ENCODE measurements at places on chromosomes 12 and 14. TPM values are rescaled to one million over a fixed set of nuclear protein-coding genes. Genes with fewer than 3 reads are reported as not detected.

LRRK2 gene
- total RNA-seq, result 0.31 TPM

ADAMTS20 gene
- not detected for total RNA-seq

B4GALNT3 gene
- total RNA-seq, result 3.1 TPM

FGD4 gene
- 0.64 TPM for total RNA-seq

RTL1 gene
- total RNA-seq, result not detected

TSHR gene
- total RNA-seq, result not detected

KSR2 gene
- 0.11 TPM for total RNA-seq

GLT8D2 gene
- not detected for total RNA-seq

GRCh38 chr14:45252366-45253069 lies 484 bp downstream of the MIS18BP1 start:
- H3K4me1 ChIP-seq, result peaks cover 28% of the 10 kb centered on the region
- H3K27ac ChIP-seq, result peak overlapping the region; percentile 81
- DNase-seq, result no peak

DNA sequence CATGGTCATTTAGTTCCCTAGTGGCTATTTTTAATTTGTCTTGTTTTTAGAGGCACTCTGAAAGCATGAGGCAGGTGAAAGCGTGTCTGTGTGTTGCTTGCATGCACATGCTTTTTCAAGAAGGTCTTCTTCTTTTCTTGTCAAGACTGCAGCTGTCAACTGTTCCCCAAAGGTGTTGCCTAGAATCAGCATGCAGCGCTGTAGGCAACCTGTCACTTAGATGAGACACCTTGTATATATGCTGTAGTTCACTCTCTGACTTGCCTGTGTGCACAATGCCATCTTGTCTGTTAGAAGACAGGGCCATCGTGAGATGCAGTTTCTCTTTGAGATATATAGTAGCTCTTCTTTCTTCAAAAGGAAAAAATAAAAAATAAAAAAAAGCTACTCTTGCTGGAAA lies 885.7 kb downstream of the DIO2 start:
- no peak overlapping the region for H3K27ac ChIP-seq
- H3K27me3 ChIP-seq, result no peaks in the 10 kb centered on the region
- DNase-seq, result no peak
- no peak overlapping the region for H3K4me3 ChIP-seq

DNA sequence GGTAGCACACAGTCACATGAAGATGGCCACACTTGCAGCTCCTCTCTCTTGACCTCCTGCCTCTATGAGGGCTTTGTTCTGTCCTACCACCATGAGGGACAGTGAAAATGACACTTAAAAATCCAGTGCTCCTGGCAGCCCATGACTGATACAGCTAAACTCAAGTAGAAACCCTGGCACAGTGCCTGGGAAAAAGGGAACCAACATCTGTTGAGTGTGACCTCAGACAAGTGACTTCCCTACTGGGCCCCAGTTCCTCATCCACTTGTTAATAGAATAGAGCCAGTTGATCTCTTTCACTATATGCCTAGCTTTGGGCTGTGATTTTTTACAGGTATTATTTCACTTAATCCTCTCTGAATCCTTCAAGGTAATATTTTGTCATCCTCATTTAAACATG lies 4.8 kb downstream of the GUCY2C start:
- H3K27me3 ChIP-seq, result no peaks in the 10 kb centered on the region
- H3K27ac ChIP-seq, result no peak overlapping the region
- DNase-seq, result no peak
- H3K36me3 ChIP-seq, result no peaks in the 10 kb centered on the region
- no peak overlapping the region for H3K4me3 ChIP-seq

DNA sequence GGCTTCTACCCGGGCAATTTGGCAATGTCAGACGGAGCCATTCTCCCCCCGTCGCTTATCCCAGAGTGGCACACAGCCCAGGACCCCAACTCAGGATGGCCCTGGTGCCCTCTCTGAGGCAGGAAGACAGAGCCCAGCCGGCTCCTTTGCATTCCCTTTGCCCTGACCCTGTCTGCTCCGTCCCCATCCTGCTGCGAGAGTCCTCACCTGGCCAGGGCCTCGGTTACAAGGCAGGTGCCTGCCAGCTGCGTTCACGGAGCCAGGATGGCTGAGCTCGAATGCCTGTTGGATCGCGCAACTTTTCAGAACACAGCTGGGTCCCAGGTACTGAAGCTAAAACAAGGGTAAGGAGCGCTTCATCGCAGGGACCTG lies 18.6 kb downstream of the LRTM2 start:
- H3K27ac ChIP-seq, result no peak overlapping the region
- no peaks in the 10 kb centered on the region for H3K27me3 ChIP-seq
- H3K4me1 ChIP-seq, result no peaks in the 10 kb centered on the region
- H3K36me3 ChIP-seq, result no peaks in the 10 kb centered on the region
- DNase-seq, result no peak
- H3K4me3 ChIP-seq, result no peak overlapping the region

GRCh38 chr14:57199921-57200320 lies 68.8 kb downstream of the EXOC5 start:
- no peaks in the 10 kb centered on the region for H3K4me1 ChIP-seq
- H3K4me3 ChIP-seq, result no peak overlapping the region
- H3K36me3 ChIP-seq, result no peaks in the 10 kb centered on the region
- no peak overlapping the region for H3K27ac ChIP-seq

DNA sequence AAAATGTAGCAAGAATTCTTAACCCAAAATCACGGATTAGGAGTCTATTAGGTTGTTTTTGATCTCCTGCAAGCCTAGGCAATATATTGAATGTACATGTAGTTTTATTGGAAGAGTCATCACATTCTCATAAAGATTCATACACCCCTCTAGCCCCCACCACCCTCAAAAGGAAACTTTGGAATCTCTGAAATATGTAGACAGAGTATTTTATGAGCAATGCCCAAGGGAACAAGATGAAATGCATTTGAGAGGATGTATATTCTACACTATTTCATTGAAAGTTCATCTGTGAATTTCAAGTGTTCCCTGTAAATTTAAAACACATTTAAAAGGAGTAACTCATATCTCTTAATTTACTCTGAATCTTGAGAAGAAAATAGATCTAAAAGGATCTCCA lies 103.7 kb downstream of the SYT1 start:
- H3K4me1 ChIP-seq, result no peaks in the 10 kb centered on the region
- H3K27ac ChIP-seq, result no peak overlapping the region
- H3K27me3 ChIP-seq, result no peaks in the 10 kb centered on the region
- H3K36me3 ChIP-seq, result no peaks in the 10 kb centered on the region
- DNase-seq, result no peak
- no peak overlapping the region for H3K4me3 ChIP-seq

DNA sequence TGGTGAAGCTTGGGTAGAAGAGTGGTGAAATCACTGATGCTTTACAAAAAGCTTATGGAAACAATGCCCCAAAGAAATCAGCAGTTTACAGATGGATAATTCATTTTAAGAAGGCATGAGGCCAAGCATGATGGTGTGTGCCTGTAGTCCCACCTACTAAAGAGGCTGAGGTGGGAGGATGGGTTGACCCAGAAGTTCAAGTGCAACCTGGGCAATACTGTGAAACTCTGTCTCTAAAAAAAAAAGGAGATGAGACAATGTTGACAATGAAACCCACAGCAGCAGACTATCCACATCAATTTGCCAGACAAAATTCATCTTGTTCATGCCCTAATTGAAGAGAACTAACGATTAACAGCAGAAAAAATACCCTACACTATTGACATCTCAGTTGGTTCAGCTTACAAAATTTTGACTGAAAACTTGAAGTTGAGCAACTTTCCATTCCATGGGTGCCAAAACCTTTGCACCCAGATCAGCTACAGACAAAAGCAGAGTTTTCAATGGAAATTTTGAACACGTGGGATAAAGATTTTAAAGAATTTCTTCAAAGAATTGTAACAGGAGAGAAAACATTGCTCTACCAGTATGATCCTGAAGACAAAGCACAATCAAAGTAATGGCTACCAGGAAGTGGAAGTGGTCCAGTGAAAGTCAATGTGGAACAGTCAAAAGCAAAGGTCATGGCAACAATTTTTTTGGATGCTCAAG lies 26.7 kb downstream of the BTG1 start:
- H3K36me3 ChIP-seq, result no peaks in the 10 kb centered on the region
- DNase-seq, result no peak
- no peak overlapping the region for H3K27ac ChIP-seq
- no peak overlapping the region for H3K4me3 ChIP-seq
- H3K4me1 ChIP-seq, result peaks cover 27% of the 10 kb centered on the region

- H3K4me1 ChIP-seq, result peaks cover 12% of the 10 kb centered on the region
- H3K4me3 ChIP-seq, result no peak overlapping the region
- DNase-seq, result peak; percentile 14
- no peak overlapping the region for H3K27ac ChIP-seq
Measured at GRCh38 chr12:76457010-76457409, 102.6 kb downstream of the OSBPL8 start.

DNA sequence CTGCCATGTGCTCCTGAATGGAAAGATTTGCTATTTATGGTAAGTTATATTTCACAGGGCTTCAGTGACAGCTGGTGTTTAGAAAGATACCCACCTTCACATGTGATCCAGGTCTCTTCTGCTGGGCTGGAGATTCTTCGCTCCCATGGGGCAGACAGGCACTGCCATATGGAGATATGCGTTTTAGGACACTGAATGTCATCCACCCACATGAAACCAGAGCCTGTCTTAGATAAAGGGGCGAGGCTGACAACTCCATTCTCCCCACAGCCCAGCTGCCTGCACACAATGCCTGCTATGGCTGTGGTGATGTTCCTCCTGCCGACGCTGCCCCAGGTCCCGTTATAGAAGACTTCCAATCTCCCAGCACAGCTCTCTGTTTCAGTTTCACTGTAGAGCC lies 69.4 kb downstream of the ACSM4 start:
- H3K4me3 ChIP-seq, result no peak overlapping the region
- no peaks in the 10 kb centered on the region for H3K27me3 ChIP-seq
- no peaks in the 10 kb centered on the region for H3K4me1 ChIP-seq
- no peaks in the 10 kb centered on the region for H3K36me3 ChIP-seq
- DNase-seq, result no peak
- H3K27ac ChIP-seq, result no peak overlapping the region

- no peaks in the 10 kb centered on the region for H3K36me3 ChIP-seq
- no peak overlapping the region for H3K27ac ChIP-seq
- H3K4me3 ChIP-seq, result no peak overlapping the region
- DNase-seq, result no peak
- H3K4me1 ChIP-seq, result no peaks in the 10 kb centered on the region
Measured at GRCh38 chr12:132353811-132354210, 24.4 kb upstream of the GALNT9 start.

- DNase-seq, result no peak
- peaks cover 13% of the 10 kb centered on the region for H3K36me3 ChIP-seq
- H3K27me3 ChIP-seq, result no peaks in the 10 kb centered on the region
- H3K4me3 ChIP-seq, result no peak overlapping the region
- H3K27ac ChIP-seq, result no peak overlapping the region
Measured at GRCh38 chr14:30906752-30907658, 32.6 kb downstream of the COCH start.

DNA sequence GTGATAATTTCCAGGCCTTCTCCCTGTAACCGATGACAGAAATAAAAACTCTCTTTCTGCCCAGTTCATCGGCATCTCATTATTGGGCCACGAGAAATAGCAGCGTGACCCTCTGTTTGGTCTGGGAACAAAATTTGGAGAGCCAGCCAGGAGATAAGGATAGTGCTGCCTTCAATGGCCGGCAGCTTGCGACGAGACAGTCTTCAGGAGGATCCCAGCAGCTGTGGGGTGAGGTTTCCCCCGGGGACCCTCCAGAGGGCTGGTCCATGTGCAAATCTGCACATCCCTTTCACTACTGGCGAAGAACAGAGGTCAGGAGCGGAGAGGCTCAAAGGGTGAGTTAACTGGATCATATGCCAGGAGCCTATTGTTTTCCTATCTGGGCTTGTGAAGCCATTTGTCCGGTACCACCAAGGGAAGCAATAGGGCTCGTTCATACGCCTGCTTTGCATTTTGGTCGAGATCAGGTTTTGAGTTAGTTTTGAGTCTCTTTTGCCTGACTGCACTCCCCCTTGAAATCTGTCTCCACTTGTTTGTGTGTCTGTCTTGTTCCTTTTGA lies 4.8 kb downstream of the SLC39A2 start:
- H3K4me3 ChIP-seq, result no peak overlapping the region
- H3K36me3 ChIP-seq, result no peaks in the 10 kb centered on the region
- H3K4me1 ChIP-seq, result no peaks in the 10 kb centered on the region
- no peak for DNase-seq
- no peak overlapping the region for H3K27ac ChIP-seq

- no peak for DNase-seq
- H3K4me1 ChIP-seq, result no peaks in the 10 kb centered on the region
- no peaks in the 10 kb centered on the region for H3K27me3 ChIP-seq
- no peak overlapping the region for H3K4me3 ChIP-seq
- H3K36me3 ChIP-seq, result no peaks in the 10 kb centered on the region
Measured at GRCh38 chr12:98821866-98822265, 176.8 kb downstream of the APAF1 start.

DNA sequence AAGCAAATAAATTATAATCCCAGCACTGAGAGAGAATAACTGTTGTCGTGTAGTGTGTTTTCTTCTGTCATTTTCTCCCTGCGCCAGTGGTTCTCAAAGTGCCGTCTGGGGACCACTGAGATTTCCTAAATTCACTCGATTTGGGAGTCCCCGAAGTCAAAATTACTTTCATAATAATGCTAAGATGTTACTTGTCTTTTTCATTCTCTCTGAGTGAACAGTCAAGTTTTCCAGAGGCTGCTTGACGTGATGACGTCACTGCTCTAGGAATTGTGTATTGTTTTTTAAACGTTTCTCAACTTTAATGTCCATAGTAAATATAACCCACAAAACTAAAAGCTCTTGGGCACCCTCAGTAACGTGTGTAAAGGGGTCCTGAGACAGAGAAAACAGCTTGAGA lies 796 bp upstream of the POP5 start:
- H3K4me3 ChIP-seq, result peak overlapping the region; percentile 97
- no peaks in the 10 kb centered on the region for H3K27me3 ChIP-seq
- peaks cover 16% of the 10 kb centered on the region for H3K4me1 ChIP-seq
- peak overlapping the region; percentile 52 for H3K27ac ChIP-seq

DNA sequence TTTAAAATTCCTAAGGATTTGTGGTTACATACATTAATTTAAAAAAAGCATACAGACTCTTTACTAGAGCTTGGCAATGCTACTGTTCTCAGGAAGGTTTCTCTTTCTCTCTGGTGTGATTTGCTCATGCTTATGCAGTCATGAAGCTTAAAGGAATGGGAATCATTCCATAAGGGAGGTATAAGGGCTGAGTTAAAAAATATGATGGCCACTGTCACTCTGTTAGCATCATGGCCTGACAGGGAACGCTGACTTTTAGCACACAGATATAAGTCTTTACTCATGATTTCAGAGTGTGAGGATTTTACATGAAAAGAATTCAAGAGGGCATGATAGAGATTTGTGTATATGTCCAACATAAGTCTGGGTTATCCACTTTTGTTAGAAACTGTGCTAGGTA lies 3.8 kb downstream of the MYF5 start:
- no peaks in the 10 kb centered on the region for H3K36me3 ChIP-seq
- no peak overlapping the region for H3K27ac ChIP-seq
- H3K27me3 ChIP-seq, result no peaks in the 10 kb centered on the region

GRCh38 chr12:116429826-116430360 lies 129.3 kb upstream of the MAP1LC3B2 start:
- no peaks in the 10 kb centered on the region for H3K27me3 ChIP-seq
- no peak overlapping the region for H3K27ac ChIP-seq
- no peaks in the 10 kb centered on the region for H3K36me3 ChIP-seq
- DNase-seq, result no peak
- no peak overlapping the region for H3K4me3 ChIP-seq

GRCh38 chr12:5083955-5084849 lies 40.5 kb downstream of the KCNA5 start:
- no peaks in the 10 kb centered on the region for H3K27me3 ChIP-seq
- DNase-seq, result no peak
- no peaks in the 10 kb centered on the region for H3K36me3 ChIP-seq
- no peak overlapping the region for H3K27ac ChIP-seq
- no peak overlapping the region for H3K4me3 ChIP-seq

Measured in CD8-positive, alpha-beta memory T cell (primary cell).